ENCODE measurements at places on chromosomes 5 and 9.

GRCh38 chr5:64773533-64773932 is 4.8 kb downstream of the CWC27 start:
- H3K36me3 ChIP-seq = peaks cover 11% of the 10 kb centered on the region
- no peak for DNase-seq
- H3K4me1 ChIP-seq = peaks cover 30% of the 10 kb centered on the region
- no peak overlapping the region for H3K4me3 ChIP-seq
- H3K27me3 ChIP-seq = no peaks in the 10 kb centered on the region

DNA sequence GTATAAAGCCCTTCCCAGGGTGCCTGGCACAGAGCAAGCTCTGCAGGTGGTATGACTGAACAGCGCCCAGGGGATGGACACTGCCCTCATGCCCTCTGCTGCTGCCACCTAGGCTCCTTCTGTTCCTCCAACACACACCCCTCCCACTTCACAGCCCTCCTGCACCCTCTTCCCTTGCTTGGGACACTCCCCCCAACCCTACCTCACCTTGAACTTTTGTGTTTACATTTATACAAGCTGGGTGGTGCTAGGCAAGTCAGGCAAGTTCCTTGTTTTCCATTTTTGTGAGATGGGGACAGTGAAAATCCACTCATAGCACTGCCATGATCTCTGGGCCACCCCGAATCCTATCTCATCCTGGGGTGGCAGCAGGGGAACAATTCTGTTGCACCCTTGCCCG is 18.8 kb upstream of the CORO2A start:
- DNase-seq = no peak
- H3K27ac ChIP-seq = peak overlapping the region; percentile 67
- H3K36me3 ChIP-seq = peaks cover 5% of the 10 kb centered on the region
- H3K4me3 ChIP-seq = no peak overlapping the region
- H3K27me3 ChIP-seq = no peaks in the 10 kb centered on the region
- peaks cover 3% of the 10 kb centered on the region for H3K4me1 ChIP-seq

- H3K27ac ChIP-seq = no peak overlapping the region
- peaks cover 3% of the 10 kb centered on the region for H3K4me1 ChIP-seq
- DNase-seq = no peak
- H3K36me3 ChIP-seq = peaks cover 9% of the 10 kb centered on the region
- peaks cover 55% of the 10 kb centered on the region for H3K27me3 ChIP-seq
These were observed 86.7 kb downstream of the PSD2 start for GRCh38 chr5:139882316-139882715.

DNA sequence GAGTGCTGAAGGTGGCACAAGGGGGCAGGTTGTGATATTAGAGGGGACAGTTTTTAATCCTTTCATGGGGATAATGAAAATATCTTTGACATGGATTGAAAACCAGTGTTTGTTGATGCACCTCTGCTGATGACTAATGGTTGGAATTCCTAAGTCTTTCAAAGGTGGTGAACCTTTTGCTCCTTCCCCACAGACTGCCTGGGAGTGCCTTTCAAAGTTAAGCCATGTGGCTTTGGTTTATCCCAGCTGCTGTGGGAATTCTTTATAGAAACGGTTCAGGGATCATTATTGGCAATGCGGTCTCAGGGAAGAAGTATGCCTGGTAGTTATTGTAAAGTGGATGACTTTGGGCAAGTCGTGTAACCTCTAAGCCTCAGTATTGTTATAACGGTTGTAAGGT is 45.7 kb downstream of the PIP5K1B start:
- no peak for DNase-seq
- peaks cover 5% of the 10 kb centered on the region for H3K4me1 ChIP-seq
- peaks cover 39% of the 10 kb centered on the region for H3K27me3 ChIP-seq
- no peaks in the 10 kb centered on the region for H3K36me3 ChIP-seq
- no peak overlapping the region for H3K27ac ChIP-seq
